B cell (primary cell): ENCODE measurements at places on chromosomes 16 and 17. TPM values are rescaled to one million over a fixed set of nuclear protein-coding genes. Genes with fewer than 3 reads are reported as not detected.

GRCh38 chr17:4214157-4214556, 49.6 kb downstream of the ANKFY1 start:
- DNase-seq, result no peak

DNA sequence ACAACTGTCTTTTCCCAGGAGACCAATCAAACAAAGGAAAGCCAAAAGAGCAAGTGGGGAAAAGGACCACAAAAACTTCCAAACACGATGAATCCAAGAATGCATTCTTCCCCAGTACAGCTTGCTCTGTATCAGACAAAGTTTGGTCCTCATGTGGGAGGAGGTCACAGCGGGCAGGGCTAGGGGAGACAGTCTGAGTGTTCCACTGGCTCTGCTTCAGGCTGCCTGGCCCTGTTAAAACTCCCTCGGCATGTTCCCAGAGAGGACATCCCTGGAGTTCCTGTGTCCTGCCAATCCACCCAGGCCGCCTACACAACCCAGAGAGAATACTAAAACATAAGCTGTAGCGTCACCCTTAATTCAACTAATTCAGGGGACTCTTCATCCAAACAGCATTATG, 415.1 kb upstream of the DYNLRB2 start:
- no peak for DNase-seq

DNA sequence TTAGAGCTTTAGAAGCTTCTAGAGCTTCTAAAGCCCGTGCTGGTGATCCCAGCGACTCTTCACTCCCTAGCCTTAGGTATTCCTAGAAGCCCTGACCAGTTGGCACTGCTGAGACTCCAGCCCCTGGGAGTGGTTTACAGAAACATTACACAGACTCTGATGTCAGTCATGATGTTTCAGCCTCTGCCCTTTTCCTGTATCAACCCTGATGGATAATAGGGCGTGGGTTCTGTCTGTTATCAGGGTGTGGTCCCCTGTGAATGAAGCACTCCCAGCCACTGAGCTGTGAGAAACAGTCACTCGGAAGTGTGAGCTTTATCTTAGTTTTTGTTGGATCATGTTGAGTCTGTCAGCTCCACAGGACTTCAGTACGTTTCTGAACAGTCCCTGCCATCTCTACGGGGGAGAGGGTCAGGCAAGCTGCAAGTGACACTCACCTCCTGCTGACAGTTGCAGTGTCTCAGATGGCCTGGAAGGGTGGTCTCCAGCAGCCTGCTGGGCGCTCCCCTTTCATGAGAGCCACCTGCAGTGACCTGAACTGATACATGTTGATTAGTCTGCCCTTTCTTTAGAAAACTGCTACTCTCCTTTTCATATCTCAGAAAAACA, 12.8 kb downstream of the GOSR2 start:
- no peak for DNase-seq

- no peak for DNase-seq
Measured at GRCh38 chr17:81516439-81516838, 3.8 kb upstream of the ACTG1 start.

- no peak for DNase-seq
Measured at GRCh38 chr16:50469744-50470321, 78.4 kb upstream of the NKD1 start.

DNA sequence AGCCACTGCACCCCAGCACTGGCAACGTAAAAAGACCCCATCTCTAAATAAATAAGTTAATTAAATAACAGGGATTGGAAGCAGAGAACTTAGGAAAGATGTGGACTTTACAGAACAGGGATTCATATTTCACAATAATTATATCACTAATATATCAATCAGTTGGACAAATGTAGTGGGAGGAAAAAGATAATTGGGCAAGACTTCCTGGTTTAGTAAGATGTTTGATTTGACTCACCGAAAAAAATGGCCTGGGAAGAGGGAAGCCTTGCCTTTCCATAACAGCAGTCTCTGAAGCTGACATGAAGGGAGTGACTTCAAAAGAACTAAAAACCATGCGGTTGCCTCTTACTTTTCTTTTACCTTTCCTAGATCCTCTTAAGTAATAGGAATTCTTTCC, 15.2 kb upstream of the C17orf78 start:
- no peak for DNase-seq

GRCh38 chr17:54795046-54795445, 105.6 kb upstream of the TOM1L1 start:
- no peak for DNase-seq

DNA sequence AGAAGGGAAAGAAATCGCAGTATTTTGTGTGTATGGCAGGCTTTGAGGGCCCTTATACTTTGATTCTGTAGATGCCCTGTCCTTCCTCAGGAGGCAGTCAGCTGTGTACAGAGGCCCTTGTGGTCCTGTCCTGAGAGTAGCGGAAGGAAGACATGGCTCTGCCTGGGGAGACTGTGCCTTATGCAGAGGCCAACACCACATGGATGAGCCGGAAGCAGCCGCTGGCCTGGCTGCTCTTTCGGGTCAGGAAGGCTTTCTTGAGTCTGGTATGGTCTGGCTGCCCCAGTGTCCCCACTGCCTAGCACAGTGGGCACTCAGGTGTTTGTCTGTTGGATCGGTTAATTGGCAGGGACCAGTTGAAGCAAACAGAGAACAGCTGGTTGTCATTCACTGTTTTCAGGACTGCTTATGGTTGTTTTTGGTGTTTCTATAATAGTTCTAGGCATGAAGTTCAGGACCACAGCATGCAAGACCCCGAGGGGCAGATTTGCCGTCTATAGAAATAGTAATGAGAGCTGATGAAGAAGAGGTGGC, 12.4 kb downstream of the USP10 start:
- DNase-seq, result no peak

Gene ARL17B
- polyA plus RNA-seq, result 6.8 and 22.9 TPM in 2 replicates

Gene DNAH9
- polyA plus RNA-seq, result not detected in 2 replicates

Gene NLK
- polyA plus RNA-seq, result 9.3 and 12.7 TPM in 2 replicates

Gene TBC1D3C
- polyA plus RNA-seq, result 21.5 TPM in 1 of 2 replicates, not detected in the other

Gene ATP2C2
- 0.06 TPM in 1 of 2 replicates, not detected in the other for polyA plus RNA-seq
